ENCODE measurements at places on chromosomes 5 and 9.

GRCh38 chr5:169344629-169345028, 43.7 kb upstream of the SLIT3 start:
- peak; percentile 25 for DNase-seq

- DNase-seq = no peak
These were observed 89.4 kb downstream of the CDKN2A start for GRCh38 chr9:21904776-21905175.

- no peak for DNase-seq
These were observed 117.4 kb upstream of the GRIA1 start for GRCh38 chr5:153373130-153373498.

DNA sequence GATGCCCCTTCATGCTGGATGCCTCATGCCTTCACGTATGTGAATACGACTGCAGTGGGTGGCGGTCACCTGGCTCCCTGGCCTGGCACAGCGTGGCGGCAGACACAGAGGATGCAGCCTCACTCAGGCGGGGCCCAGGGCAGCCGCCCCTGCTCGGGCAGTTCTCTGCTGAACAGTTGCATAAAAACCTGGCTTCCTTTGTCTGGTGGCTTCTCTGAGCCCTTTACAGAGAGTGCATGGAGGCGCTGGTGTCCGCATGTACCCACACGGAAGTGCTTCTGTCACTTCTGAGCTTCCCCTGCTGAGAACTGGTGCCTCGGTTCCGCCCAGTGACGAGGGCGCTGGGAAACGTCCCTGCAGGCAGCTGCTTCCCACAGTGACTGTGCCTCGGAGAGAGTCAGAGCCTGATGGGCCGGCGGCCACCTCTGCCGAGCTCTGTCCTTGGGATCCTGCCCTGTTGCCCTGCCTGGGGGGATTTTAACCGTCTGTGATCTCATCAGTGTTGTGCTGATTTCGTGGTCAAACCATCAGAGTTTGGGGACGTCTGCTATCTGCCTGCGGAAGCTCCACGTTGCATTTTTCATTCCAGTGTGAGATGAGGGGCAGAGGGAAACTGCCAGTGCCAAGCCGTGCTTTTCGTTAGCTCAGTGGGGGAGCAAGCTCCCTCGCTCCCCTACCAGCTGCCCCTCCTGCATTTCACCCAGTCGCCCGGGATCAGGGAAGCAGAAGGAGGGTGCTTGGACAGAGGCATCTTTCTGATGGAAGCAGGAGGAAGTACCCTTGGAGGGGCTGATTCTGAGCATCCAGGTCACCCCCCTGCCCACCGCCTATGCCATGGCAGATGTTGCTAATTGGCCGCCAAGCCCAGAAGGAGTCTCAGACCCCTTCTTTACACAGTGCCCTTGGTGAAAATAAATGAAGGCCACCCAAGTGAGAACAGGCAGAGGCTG, 153.0 kb upstream of the COL5A1 start:
- peak; percentile 37 for DNase-seq

DNA sequence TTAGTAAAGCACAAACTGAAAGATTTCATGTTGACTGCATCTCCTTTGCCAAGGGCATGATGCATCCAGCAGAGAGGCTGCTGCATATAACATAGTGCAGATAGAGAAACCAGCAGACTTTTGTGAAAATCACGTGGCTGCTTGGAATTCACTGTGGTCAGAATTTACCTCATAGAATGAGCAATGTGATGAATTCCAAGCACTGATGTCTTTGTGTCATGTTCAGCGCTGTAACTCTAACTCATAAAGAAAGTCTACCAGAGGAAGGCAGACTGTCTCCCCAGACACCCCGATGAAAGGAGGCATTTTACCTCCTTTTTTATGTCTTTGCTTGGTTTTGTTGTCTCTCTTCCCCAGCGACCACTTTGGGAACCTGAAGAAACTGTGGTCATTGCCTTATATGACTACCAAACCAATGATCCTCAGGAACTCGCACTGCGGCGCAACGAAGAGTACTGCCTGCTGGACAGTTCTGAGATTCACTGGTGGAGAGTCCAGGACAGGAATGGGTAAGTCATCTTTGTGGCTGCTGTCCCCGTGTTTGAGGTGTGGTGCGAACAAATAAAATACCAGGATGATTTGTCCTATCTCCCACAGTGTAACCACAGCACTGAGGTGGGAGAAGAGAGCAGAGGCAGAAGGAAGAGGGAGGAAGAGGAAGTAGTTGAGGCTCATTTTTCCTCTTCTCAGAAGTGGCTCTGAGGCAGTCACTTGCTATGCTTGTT, 42.0 kb downstream of the ITK start:
- no peak for DNase-seq

- DNase-seq = peak; percentile 77
These were observed 157.4 kb downstream of the NR3C1 start for GRCh38 chr5:143245929-143246561.

GRCh38 chr5:171542525-171543140, 123.2 kb downstream of the FGF18 start:
- DNase-seq = no peak

DNA sequence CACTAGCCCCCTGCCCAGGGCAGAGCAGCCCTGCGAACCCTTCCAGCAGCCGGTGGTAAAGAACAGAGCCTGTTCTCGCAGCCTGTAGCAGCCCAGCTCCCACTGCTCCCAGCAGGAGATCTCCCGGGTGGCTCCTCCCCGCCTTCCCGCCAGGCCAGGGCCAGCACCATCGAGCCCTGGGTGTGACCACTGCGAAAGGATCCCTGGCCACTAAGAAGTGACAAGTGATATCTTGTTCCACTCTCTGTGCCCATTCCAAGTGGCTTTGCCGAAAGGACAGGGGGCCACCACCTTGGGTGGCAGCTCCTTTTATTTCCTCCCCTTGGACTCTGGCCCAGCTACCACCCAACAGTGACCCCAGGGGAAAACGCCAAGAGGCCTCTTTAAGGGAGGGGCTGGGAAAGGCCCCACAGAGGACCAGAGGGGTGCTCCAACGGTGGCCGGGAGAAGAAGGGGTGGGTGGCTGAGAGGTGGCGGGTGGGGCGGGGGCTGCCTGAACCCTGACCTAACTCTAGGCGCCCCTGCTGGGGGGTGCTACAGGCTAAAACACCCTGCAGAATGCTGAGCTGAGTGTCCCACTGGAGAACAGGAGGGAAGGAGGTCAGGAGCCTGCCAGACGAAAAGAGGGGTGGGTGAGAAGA, 1.6 kb downstream of the NACC2 start:
- no peak for DNase-seq
